BJ (cell line): ENCODE measurements at places on chromosomes 5 and 9.

DNA sequence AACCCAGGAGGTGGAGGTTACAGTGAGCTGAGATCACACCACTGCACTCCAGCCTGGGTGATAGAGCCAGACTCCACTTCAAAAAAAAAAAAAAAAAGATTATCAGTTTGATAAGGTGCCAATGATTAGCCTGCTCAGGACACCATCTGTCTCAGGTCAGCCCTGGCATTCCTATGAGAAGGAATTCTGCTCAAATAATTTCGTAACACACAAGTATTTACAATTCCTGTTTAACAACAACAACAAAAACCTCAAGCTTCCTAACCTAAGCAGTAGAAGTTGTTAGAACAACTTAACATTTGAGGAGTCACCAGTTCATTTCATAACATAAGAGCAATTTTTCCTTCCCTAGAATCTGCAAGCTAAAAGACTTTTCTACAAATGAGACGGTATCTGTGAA, 85.0 kb downstream of the LHFPL2 start:
- DNase-seq, result no peak

GRCh38 chr5:125054146-125054545, 307.7 kb upstream of the ZNF608 start:
- no peak for DNase-seq

DNA sequence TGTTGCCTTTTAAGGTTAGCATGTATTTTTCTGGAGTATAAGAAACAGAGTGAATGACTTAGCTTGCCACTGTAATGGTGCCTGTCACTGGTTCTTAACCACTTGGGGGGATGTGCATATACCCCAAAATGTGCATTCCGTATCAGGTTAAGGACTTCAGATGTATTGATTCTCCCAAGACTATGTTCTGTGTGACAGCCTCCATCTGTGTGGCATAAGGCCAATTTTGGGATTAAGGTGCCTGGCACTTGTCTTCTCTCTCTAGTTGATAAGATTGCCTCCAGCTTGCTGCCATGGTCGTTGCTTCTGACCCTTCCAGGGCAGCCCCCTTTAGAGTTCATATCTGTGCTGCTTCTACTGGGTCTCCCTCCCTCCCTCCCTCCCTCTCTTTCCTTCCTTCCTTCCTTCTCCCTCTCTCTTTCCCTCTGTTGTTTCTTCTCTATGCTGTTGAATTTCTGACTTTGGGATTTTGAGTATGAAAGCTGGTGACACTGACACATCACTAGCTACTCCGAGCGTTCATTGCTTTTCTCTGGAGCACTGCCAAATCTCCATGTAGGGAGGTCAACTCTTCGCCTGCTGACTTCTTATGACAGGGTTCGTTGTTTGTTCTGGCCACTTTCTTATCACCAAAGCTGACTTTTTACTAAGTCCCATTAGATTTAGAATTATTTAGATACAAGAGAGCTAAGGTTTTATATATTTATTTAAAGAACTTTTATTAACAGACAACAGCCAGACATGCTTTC, 31.0 kb downstream of the TNFAIP8 start:
- DNase-seq, result no peak

DNA sequence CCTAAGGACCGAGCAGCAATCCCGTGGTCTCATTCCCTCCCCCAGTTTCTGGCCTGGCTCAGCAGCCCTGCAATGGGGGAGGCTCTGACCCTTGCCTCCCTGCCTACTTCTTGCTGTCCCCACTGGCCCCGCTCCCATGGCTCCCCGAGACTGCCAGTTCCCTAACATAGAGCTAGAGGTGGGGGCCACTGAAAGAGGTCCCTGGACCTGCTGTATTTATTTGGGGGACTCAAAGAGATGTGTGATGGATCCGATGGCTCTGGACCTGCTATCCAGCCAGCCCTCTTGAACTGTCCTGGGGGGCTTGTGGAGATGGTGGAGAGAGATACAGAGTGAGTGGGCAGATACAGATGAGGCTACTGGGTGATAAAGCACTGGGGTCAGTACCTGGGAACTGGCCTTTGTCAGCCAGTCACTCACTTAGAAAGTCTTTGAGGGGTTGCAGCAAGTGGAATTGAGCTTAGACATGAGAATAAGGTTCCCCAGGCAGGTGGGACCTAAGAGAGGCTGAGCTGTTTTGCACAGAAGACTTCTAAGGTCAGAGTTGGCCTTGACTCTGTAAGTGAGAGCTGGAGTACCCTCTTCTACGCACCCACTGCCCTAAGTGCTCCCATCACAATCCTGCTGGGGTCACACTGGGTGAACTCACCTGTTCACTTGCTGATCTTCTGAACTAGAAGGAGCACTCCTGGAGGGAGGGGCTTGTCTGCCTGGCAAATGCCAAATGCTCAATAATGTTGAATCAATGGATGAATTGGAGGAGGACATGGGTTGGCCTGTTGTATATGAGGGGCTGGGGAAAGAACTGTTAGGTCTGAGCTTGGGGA, 42.9 kb downstream of the CXXC5 start:
- DNase-seq, result no peak

DNA sequence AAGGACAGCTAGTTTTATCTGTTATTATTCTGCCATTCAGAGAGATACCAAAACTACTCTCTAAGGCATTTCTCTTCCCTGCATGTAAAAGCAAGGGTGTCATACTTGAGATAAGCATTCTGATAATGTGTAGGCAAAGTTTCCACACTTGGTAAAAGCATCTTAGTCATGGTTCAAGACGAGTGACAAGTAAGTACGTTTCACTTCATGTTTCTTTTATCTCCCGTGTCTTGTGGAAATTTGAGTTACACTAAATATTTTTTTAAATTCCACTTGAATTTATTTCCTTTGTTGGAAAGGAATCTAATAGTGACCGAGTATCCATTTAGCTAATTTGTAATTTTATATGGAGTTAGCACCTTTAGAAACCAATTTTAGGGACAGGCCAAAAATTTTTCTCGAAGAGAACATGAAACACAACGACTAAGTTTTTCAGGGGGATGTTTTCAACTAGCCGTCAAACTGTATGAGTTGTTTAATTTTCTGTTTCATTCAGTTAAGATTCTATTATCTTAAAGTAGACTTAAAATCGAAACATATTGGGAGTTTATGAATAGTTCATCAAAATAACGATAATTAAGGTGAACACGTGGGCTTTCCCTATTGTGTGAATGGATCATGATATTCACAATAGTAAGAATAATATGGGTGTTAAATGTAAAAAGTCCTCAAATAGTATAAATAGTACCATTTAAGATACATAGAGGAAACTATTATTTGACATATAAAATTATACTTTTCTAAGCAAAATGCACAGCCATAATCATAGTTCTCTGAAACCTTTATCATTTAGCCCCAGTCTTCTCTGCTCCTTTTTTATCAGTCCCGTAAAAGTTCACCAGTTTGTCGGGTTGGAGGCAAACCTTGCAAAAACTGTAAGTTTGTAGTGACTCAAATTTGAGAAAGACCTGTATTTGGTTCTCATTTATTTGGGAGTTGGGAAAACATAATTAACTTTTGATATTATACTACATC, 1.6 kb downstream of the RFESD start:
- no peak for DNase-seq

GRCh38 chr5:140602147-140602546, 30.8 kb downstream of the CD14 start:
- DNase-seq, result no peak

- DNase-seq, result no peak
These were observed 42.1 kb downstream of the UBQLN1 start for GRCh38 chr9:83665580-83666200.

DNA sequence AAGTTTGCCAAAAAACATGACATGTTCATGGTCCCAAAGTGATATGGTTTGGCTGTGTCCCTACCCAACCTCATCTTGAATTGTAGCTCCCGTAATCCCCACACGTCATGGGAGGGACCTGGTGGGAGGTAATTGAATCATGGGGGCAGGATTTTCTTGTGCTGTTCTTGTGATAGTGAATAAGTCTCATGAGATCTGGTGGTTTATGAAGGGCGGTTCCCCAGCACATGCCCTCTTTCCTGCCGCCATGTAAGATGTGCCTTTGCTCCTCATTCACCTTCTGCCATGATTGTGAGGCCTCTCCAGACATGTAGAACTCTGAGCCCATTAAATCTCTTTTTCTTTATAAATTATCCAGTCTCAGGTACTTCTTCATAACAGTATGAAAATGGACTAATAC, 322.1 kb downstream of the MED10 start:
- no peak for DNase-seq

DNA sequence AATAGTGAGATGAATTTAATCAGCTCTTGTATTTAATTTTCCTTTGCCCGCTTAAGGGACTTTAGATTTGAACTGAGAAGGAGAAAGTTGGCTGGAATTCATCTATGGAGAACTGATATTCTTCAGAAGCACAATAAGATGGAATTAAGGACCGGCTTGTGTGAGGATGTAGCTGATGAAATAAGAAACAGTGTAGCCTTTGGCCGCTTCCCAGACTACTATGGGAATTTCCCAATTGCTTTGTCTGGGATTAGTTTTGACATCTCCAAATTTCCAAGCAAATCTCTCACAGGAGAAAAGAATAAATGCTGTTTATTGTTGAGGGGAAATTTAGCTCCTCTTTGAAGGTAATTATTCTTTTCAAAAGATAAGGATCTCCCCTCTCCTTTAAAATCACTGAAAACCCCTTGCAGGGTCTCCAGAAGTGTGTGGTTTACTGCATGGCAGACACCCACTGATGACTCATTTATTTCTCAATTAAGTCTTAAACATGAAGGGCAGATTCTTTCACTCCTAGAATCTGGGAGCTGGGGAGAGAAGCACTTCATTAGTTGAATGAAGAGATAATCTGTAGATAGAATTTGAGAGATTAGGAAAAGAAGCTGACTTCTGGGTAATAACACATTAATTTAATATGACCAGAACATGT, 606.5 kb upstream of the ADAMTS16 start:
- DNase-seq, result no peak

DNA sequence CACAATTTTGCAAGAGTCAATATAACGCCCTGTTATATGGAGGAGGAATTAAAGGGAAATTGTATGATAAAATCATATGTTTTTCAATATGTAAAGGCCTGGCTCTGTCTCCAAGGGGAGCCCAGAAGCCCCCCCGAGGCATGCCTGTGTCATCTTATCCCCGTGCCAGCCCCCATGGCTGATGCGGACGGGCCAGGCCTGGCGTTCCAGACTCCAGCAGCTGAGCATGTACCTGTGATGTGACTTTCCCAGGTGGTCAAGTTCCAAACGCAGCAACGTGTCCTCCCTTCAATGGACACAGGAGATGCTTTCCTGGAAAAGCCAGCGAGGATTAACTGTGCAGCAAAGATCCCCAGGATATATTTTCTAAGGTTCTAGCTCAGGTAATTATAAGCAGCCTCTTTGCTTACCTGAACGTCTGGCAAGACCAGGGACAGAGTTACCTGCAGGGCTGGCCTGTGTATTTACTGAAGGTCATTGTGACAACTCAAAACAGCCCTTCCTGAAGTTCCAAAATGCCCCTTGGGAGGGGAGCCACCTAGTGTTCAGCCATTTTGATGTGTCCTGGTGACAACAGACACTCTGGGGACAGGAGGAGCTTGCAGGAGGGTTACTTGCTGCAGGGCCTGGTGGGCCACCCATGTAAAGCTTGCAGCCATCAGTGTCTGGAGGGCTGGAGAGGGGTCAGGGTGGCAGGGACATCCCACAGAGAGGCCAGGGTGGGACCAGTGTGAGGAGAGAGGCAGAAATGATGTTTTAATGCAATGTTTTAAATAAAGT, 53.3 kb upstream of the RNU6ATAC start:
- DNase-seq, result no peak

DNA sequence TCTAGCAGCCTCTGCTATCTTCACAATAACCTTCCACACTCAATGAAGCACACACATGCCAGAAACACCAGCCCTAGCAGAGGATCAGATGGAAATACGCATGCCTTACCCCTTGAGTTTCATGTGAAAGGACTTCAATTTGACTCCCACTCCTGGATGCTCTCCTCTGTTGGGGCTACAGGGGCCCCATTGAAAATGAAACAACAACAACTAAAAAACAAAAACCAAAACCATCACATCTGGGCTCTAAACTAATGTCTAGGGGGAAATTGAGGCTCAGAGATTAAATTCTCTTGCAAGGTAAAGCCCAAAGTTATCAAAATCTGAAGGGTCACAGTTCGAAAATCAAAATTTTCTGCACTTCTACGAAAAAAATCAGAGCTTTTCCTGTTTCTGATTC, 7.9 kb upstream of the RFESD start:
- DNase-seq, result no peak

GRCh38 chr9:110691002-110691549, 22.5 kb downstream of the MUSK start:
- DNase-seq, result no peak

- no peak for DNase-seq
These were observed 48.1 kb upstream of the COL5A1 start for GRCh38 chr9:134593286-134594077.

- DNase-seq, result no peak
These were observed 39.7 kb downstream of the NDUFS6 start for GRCh38 chr5:1840741-1841521.

- peak; percentile 7 for DNase-seq
These were observed 47.5 kb upstream of the CLK4 start for GRCh38 chr5:178674334-178674733.

DNA sequence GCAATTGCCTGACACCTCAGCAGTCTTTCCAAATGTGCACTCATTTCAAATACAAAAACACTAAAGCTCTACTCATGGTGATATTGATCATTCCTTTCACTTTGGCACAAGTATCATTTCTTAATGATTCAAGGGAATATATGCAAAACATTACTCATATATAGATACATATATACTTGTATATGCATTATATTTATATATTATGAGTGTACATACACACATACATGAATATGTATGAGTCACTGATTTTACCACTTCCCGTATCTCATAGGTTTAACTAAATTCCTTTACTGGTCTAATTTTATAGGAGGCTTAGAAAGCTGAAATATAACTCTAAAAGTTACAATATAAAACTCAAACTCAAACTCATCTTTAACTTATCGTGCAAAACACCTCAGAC, 156.5 kb downstream of the CDH9 start:
- no peak for DNase-seq

- no peak for DNase-seq
These were observed 380.8 kb downstream of the SPATA31D1 start for GRCh38 chr9:82369251-82369945.

GRCh38 chr5:54442271-54442670, 13.2 kb upstream of the HSPB3 start:
- DNase-seq, result no peak

- no peak for DNase-seq
These were observed 68.3 kb downstream of the KCNIP1 start for GRCh38 chr5:170571875-170572852.

DNA sequence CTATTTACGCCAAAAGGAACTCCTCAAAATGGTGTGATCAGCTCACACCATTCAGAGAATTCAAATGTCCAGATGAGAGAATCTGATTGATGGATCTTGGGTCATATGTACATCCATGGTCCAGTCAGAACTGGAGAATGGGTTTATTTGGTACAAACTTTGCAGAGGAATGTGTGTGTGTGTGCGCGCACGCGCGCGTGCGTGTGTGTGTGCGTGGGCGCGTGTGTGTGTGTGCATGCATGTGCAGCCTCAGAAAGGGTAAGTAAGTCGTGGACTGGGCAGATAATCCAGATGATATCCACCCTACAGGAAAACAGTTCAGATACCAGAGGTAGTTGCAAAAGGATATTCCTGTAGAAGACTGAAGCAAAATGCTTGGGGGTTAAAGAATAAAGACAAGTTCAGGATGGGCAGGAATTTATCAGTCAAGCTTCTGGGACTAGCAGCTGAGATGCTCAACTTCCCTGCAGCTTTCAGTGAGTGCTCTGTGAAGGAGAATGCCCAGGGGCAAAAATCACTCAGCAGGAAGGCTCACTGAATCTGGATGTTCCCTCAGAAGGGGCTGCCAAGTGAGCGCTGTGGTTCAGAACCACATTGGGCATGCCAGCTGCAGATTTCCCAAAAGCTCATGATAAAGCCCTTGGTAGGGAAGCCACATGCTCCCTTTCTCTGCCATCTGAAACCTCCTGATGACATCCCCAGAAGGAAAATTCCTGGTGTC, 440.5 kb upstream of the SGCD start:
- no peak for DNase-seq
